Activated T-helper 1 cell treated with anti-CD3 and anti-CD28 coated beads, Interleukin-12 subunit alpha, Interleukin-12 subunit beta, Interleukin-2, Interleukin-4 antibody, amounts not matched to agents 30 ng/mL and 10 ng/mL and 1 ng/mL, durations not matched to agents 14 hours and 24 hours and 36 hours (primary cell): ENCODE measurements at places on chromosomes 3 and 15.

- no peak for DNase-seq
Observed at GRCh38 chr3:64344721-64345207, 119.5 kb upstream of the PRICKLE2 start.

DNA sequence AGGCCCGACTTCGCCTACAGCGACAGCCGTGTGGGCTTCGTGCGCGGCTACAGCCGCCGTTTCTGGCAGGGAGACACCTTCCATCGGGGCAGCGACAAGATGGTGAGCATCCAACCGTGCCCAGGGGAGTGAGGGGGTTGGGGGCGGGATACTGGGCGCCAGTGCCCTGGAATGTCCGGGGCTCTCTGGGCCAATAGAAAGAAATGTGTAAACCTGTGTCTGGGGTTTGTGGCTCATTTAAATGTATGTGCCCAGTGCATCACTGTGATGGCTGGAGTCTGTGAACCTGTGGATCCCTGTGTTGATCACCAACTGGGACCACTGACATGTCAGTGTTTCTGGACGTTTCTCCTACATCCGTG, 423 bp downstream of the CHAC1 start:
- no peak for DNase-seq

- DNase-seq = no peak
Observed at GRCh38 chr3:57934373-57934772, 73.8 kb upstream of the FLNB start.

DNA sequence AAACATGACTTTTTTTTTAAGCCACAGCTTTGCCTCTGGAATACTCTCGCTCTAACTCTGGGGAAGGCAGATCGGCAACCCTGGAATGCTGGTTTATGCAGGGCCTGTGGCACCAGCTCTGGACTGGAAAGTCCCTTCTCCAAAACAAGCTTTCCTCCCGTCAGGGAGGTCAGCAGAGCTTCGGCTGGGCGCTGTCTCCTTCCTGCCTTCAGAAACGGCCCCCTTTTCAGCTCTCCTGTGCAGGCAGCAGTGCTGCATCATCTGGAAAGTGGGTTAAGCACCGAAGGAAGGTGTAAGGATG, 42.7 kb upstream of the SKOR1 start:
- no peak for DNase-seq

DNA sequence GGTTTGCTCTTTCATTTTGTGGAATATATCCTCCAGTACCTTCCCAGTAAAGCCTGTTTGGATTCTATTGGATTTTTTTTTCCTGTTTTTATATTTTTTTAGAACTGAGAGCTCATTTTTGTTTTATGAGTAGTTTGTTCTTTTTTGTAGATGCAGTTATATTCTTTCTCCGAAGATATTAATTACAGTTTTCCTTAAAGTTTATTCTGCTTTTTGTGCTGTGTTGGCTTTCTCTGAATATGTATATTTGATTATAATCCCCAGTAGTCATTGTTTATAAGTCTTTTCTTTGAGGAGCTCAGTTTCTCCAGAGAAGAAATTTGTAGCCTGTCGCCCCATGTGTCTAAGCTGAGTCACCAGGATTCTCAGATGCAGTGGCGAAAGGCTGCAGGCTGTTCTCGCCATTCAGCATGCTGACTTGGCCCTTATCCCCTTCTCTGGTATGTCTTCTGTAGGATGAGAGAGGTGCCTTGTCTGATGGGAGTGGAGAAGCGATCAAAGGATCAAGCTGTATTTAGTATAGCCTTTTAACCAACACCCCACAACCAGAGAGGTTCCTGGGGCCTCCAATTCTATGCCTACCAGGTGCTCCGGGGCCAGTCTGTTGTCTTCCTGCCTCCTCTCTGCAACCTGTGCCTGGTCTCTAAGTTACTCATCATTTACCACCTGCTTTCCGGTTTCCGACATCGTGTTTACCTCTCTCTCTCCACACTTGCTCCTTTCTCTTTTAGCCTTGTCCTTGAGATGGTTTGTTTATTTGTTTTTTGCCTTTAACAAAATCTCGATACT, 31.7 kb upstream of the MFSD1 start:
- DNase-seq = no peak

- DNase-seq = no peak
Observed at GRCh38 chr3:189898559-189899153, 222.0 kb downstream of the P3H2 start.
